ENCODE measurements at places on chromosomes 2 and 18.

DNA sequence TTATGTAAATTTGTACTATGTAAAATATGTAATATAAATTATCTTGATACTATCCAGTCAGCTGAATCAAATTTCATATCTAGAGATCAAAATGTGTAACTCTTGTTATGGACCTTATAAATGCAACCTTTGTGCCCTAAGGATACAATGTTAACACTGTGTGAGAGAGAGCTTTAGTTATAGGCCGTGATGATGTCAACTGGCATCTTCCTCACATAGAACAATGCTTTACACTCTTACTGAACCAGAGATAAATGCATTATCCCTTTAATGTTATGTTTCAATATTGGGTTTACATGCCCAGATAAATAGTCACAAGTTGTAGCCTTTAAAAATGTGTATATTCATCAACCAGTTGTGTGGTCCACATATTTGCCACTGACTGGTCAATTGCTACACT, 115.1 kb downstream of the KCNJ3 start:
- DNase-seq: no peak

- no peak for DNase-seq
These were observed 801 bp downstream of the OSR1 start for GRCh38 chr2:19357402-19358241.

- DNase-seq: peak; percentile 20
These were observed 45.4 kb downstream of the TTN start for GRCh38 chr2:178761759-178762371.

DNA sequence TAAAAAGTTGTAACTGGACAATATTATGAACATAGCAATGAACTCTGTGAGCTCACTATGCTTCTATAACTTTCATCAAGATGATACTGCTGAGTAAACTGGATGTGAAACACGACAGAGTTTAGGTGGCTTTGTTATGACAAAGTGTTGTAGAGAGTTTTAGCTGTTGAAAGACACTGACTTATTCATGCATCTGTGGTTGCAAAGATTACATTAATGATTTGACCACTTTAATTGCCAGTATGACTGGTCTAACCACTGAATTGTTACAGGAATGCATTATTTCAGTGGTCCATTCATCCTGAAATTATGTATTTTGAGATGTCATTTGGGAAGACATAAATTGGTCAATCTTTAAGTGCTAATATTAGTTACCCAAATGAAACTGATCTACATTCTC, 117.9 kb downstream of the SPHKAP start:
- DNase-seq: no peak

DNA sequence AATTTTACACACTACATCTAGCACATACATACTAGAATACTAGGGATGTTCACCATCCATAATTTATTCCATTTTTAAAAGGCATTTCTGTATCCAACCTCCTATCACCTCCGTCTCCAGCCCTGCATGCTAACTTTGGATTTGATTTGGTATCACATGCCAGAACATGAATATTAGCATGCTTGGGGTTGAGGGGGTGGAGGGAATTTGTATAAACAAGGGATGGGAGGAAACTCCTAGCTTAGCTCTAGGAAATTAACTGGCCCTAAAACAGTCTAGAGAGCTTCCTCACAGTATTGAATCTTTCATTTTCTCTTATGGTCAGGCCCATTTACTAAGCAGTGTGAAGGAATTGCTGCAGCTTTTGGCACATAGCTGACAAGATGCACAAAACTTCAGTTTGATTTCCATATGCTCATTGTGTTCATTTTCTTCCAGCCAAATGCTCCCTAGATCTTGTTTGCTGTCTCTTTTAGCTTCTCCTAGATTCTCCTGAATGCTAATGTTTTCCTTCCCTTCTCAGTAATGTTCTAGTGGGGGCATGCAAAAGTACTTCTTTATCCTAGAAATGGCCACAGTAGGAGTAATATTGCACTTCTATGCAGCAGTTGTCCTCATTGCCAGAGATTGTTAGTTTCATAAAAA, 135.2 kb downstream of the VWC2L start:
- DNase-seq: no peak

DNA sequence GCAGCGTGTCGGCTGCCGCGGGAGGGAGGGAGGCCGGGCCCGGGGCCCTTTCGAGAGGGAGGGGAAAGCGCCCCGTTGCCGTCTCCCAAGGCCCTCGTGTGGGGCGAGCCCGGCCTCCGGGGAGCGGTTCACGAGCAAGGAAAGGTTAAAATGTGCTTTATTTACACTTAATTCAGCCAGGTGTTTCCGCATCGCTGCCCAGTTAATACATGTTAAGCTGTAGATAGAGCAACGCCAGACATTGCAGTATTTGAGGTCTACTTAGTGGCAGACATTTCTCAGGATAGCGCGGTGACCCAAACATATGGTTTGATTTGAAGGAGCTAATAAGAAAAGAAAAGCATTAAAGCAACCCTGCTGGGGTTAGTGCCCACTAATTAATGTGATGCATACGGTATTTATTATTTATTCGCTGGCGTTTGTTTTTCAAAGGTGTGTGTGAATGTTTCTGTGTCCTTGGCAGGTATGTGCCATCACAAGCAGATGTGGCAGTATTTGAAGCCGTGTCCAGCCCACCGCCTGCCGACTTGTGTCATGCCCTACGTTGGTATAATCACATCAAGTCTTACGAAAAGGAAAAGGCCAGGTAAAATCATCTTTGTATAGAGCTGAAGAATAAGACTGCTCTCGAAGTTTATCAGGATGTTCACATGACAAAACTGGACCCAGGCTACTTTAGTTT, 571 bp downstream of the EEF1B2 start:
- DNase-seq: no peak

- DNase-seq: no peak
These were observed 106.5 kb upstream of the MAP3K20 start for GRCh38 chr2:172969166-172969565.

DNA sequence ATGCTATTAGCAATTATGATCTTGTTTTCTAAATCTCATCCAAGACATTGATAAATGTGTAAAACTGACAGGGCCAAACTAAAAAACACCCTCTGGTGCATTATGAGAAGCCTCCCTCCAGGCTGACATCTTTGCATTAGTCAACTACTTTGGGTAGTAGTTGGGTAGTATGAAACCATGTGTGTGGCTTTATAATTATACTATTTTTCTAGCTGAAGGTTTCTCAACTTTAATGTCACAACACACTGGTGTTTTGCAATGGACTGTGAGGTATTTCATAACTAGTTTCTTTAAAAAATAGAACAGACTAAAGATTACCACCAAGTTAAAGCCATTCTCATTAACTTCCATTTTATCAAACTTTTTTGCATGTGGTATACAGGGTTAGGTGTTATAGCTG, 73.1 kb upstream of the RBMS1 start:
- DNase-seq: no peak

GRCh38 chr2:54615832-54616534, 107.5 kb upstream of the EML6 start:
- DNase-seq: no peak

- no peak for DNase-seq
These were observed 916 bp downstream of the TNFRSF11A start for GRCh38 chr18:62325806-62326645.

DNA sequence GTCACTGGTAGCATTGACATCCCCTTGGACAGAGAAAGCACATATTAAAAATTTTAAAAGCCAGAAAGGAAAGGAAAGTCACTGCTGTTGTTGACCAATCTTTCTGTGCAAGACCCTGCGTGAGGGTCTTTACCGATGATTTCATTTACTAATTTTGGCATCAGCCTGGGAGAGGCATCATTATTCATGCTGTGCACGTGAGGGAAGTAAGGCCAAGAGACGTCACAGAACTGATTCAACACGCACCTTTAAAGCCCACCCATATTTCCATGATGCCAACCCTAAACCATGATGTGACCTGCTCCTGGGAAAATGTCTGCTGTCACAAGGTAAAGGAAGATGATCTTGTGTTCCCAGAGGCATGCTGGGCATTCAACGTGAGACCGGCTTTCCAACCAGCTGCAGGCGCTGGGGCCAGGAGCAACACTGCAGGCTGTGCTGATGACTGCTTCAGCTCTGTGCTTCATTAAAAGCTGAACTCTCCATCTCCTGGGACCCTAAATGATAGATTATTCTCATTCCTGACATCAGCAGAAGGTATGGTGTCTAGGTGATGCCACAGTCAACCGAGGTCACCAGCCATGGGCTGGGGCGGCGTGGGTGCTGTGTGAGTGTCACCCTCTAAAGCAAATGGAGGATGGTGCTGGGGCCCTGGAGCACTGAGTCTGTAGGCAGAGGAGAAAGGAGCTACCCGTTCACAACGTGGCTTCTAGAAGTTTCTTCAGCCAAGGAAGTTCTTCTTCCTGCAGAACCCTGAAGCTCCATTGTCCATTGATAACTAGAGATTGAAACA, 53.9 kb downstream of the TMEM18 start:
- DNase-seq: no peak

DNA sequence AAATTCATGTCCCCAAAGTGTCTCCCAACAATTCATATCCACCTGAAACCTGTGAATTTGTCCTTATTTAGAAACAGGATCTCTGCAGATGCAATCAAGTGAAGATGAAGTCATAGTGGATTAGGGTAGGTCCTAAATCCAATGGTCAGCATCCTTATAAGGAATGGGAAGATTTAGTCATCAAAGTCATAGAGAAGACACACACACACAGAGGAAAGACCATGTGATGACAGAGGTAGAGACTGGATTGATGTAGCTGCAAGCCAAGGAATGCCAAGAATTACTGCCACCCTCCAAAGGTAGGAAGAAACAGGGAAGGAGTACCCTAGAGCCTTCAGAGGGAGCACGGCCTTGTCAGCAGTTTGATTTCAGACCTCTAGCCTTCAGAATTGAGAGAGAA, 17.7 kb downstream of the ADD2 start:
- DNase-seq: no peak

DNA sequence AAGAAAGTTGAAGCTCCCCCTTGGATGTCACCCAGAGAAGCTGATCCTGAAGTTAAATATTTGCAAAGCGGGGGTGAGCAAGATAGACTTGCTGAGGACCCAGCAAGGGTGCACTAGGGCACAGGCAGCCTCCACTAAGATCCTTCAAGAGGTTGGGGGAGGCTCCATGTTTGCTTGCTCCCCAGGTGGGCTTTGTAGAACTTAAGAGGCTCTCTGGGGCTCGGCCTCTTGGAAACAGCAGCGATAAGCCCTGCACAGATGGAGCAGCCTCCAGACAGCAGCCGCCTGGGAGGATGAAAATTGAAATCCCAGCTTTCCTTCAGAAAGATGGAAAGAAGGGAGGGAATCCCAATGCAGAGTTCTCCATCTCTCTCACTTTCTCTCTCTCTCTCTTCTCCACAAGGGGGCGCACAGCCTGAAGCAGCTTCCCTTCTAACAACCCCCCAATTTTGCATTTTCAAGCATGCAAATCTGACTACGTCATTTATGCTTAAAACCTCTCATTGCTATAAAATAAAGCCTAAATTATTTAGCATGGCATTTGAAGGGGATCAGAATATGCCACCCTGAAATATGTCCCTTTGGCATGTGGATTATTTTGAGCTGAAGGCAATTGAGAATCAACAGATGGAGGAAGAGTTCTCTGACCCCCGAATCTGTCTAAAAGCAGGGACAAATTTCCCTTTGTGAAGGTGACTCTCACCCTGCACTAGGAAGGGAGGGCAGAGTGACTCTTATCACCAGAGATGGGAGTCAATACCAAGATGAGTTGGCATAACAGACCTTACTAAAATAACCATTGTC, 185.7 kb upstream of the KLHL29 start:
- no peak for DNase-seq

DNA sequence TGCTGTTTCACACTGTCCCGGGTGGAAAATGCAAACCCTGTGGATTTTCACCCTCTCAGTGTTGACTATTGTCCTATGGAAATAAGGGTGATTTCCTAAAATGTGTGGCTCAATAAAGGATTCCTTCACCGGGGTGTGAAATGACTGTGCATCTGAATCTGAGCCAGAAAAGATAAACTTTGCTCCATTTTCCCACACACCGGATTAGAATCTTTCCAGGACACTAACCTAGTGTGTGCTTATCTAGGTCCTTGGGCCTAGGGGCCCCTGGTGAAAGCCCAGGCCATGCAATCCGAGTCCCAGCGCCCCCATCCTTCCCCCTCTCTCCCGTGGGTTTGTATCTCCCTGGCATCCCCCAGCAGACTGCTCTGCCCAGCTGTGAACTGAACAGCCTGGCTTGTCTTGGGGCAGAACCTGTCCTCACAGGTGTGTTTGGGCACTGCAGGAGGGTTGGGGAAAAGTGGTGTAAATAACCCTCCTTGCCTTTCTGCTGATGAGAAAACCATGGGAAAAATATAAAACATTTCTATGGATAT, 17.3 kb downstream of the KLHL29 start:
- DNase-seq: no peak

DNA sequence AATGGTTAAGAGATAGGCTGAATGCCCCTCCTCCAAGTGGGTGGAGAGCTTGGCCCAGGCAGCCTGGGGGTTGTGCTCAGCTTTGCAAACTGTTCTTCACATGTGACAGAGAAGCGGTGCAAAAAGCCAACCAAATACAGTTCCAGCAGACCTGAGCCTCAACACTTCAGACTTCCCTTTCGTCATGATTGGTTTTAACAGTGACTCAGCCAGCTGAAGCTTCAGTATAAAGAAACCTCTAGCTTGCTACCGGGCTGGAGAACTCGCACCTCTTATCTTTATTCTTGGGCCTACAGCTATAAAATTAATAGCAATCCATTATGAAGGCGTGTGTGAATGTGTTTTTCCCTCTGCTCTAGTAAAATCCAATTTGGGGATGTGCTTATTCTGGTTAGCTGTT, 20.0 kb downstream of the SETBP1 start:
- DNase-seq: no peak

DNA sequence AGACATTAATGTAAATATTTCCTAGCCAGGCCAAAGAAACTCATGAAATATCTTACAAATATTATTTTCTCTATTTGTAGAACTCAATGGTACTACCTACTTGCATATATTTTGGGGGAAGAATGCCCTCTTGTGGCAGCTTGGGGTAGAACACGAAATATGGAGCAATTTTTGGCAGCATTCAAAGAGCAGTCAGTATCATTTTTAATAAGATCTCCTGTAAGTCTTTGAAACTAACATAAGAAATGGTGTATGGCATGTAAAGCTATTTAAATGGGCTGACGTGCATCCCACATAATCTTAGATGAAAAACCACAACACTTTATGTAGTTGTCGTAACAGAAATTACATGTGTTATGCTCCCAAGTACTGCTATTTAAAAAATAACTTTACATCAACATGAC, 62.3 kb upstream of the CCDC195 start:
- DNase-seq: peak; percentile 30
